Right kidney (tissue), 9 donors: ENCODE measurements at places on chromosomes 12 and 14.

GRCh38 chr14:32728976-32729375, 209.7 kb upstream of the NPAS3 start:
- DNase-seq: no peak

GRCh38 chr12:38905480-38906351, at the start of gene CPNE8:
Gene CPNE8 (minus strand): TSS chr12:38905591. CDS start chr12:38905534, 57 bp downstream.
- DNase-seq: peak; percentile 76

DNA sequence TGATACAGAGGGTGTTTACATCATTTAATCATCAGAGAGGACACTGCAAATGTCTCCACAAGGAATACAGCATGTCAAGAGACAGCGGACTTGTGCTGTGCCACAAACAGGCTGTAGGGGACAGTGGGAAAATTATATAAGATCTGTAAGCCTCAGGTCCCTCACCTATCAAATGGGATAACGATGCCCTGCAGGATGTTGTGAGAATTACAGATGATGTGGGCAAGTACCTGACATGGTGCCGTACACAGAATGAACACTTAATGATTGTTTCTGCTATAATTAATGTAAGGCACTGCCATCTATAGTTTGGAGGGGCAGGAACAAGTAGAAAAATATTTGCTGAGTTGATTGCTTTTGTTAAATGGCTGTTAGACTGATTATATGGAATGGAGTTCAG, 81.9 kb upstream of the GTF2A1 start:
- DNase-seq: no peak

- no peak for DNase-seq
These were observed 22.2 kb upstream of the KERA start for GRCh38 chr12:91080041-91080440.

GRCh38 chr12:131929581-131930456, 743 bp downstream of the PUS1 start:
- DNase-seq: peak; percentile 57

DNA sequence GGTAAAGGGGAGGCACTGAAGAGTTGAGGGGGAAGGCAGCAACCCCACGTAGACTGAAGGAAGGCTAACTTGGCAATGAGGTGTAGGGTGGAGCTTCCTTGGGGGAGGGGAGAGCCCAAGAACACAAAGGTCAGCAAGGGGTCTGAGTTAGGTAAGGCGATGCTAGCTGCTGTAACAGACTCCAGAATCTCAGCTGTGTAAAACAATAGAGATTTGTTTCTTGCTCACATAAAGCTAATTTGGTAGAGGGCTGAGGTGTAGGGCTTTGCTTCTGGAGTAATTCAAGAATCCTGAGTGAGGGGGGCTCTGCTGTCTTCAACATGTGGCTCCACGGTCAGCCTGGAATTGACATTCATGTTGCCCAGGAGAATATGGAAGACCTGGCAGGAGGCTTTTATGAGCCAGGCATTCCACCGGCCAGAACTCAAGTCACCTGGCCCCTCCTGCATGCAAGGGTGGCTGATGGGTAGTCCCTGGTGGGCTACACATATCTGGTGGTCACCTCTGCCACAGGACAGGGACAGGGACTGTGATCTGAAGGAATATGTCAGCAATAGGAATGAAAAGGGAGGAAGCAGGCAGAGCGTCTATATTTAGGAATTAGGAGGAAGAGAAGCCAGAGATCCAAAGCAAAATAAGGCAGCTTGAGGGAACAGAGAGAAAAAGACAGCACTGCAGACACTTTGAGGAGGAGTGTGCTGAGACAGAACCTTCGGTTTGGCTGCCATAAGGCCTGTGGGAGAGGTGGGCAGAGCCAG, 153.7 kb downstream of the ZFP36L1 start:
- peak; percentile 30 for DNase-seq

DNA sequence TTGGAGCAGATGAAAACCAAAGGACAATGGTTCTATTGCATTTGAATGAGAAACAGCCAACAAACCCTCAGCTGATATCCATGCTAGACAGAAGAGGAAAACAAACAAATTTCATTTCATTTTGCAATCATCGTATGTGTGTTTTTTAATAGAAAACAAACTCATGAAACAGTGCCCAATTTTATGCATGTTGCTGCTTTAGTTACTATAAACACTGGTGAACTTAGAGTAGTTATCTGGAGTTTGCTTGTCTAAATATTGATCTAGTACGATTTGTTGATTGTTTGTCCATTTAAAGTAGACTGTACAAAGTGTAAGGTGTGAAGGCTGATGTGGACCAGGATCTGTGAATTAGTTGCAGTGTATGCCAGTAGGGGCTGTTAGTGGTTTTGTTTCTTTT, 166.6 kb downstream of the KITLG start:
- DNase-seq: no peak

DNA sequence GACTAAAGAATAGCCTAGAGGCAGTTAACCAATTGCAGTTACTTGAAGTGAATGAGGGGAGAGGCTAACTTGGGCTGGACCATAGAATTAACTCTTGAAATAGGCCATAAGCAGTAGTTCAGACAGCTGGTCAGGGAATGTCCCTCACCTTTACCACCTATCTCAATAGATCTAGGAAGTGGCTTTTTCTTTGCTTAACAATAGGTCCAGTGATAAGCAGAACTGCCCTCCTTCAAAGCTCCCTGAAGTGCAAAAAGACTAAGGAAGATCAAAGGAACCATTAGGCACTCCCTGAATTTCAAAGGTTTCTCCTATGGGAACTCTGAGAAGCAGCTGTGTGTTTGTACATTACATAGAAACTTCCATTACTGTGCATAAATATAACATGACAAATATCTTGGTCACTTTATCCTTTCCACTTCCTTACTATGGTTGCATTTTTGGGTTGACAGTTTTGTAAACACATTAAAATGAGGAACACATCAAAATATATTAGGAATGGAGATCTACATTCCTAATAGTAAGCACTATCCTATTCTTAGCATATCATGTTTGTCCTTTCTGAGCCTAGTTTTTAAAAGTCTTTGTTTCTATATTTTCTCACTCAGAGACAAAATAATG, 7.2 kb upstream of the NAA30 start:
- DNase-seq: no peak

DNA sequence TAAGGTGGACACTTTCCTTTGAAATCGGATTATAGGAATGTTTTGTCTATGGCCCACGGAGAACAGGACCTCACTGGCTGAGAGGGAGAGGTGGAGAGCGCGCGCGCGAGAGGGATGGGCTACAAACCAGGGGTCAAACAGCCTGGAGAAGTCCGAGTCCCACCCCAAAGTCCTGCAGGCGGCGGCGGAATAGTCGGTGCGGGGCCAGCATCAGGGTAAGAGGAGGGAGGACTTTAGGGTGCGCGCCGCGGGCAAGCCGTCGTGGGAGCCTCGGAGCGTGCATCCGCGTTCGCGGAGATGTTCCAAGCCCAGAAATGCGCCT, 3.3 kb upstream of the HOXC8 start:
- DNase-seq: peak; percentile 86

- peak; percentile 39 for DNase-seq
These were observed 4.7 kb upstream of the C1R start for GRCh38 chr12:7096979-7097378.

DNA sequence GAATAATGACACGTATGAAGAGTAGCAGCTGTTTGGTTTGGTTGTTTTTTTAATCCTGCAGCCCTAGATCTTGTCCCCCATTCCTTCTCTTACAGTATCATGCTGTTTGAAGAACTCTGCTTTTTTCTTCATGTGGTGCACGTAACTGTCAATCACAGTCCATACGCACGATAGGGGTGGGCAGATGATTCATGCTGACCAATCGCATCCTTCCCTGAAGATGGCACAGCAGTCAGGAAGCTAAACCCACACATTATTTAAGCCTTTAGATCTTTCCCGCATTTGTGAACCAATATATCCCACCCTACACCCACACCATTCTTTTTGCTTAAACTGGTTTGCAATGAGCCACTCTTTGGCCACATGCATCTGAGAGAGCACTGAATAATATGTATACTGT, 158.9 kb upstream of the PLEKHA5 start:
- no peak for DNase-seq

GRCh38 chr14:53126731-53127130, 26.4 kb downstream of the DDHD1 start:
- no peak for DNase-seq

DNA sequence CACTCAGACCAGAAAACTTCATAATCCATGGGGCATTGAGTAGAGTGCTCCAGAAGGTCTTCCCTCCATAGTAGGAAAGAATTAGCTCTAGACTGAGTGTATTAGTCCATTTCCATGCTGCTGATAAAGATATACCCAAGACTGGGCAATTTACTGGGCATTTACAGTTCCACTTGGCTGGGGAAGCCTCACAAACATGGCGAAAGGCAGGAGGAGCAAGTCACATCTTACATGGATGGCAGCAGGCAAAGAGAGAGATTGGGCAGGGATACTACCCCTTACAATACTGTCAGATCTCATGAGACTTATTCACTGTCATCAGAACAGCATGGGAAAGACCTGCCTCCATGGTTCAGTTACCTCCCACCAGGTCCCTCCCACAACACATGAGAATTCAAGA, 300.6 kb upstream of the TMEM132C start:
- DNase-seq: no peak

GRCh38 chr12:116339062-116339461, 61.6 kb upstream of the MED13L start:
- DNase-seq: no peak

GRCh38 chr14:93375673-93376156, 28.7 kb downstream of the COX8C start:
- no peak for DNase-seq

GRCh38 chr14:48723841-48724495, 862.2 kb downstream of the RPS29 start:
- DNase-seq: no peak

DNA sequence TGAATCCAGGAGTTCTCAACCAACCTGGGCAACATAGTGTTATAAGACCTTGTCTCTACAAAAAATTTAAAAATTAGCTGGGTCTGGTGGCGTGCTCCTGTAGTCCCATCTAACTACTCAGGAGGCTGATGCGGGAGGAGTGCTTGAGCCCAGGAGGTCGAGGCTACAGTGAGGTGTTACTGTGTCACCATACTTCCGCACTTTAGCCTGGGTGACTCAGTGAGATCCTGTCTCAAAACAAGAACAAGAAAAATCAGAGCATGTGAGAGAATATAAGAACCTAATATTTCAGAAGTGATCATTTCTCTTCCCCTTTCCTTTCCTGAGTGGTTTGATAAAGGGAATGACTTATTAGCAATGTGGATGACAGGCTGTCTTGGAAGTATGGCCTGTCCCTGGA, 9.5 kb downstream of the TRAF3 start:
- no peak for DNase-seq

DNA sequence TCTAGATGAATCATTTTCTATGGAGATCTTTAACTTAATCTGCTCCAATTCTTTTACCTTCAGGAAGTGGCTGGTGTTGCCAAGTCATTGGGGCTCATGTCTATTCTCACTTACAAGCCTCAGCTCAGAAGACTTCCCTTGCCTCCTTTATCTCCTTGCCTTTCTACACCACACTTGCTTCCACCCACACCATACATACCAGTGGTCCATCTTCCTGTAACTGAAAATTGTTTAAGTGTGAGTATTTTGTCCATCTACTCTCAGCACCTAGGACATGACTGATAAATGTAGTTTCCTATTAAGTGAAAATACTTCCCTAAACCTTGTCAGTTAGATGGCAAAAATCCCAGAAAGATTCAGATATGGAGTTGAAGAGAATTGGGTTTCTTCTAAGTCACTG, 199.7 kb upstream of the CPNE8 start:
- no peak for DNase-seq
